ENCODE measurements at places on chromosomes 5 and 9.

DNA sequence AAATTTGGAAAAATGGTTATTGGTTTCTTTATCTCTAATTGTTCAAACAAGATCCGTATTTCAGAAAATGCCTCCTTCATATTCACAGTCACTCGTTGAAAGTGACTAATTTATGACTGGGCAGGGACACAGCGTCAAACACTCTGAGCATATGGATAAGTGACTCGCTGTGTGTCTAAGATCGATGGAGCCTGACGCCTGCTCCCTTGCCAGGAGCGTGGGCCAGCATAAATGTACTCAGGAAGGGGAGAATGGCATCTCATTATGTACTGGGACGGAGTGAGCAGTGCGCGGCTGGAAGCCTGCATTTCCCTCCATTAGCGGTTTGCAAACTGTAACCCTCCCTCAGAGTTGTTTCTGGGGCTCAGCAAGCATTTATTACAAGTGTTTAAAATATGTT is 79.8 kb upstream of the CAST start:
- no peak for DNase-seq
- H3K4me1 ChIP-seq: peaks cover 6% of the 10 kb centered on the region
- no peak overlapping the region for H3K27ac ChIP-seq
- H3K4me3 ChIP-seq: no peak overlapping the region
- no peaks in the 10 kb centered on the region for H3K36me3 ChIP-seq

DNA sequence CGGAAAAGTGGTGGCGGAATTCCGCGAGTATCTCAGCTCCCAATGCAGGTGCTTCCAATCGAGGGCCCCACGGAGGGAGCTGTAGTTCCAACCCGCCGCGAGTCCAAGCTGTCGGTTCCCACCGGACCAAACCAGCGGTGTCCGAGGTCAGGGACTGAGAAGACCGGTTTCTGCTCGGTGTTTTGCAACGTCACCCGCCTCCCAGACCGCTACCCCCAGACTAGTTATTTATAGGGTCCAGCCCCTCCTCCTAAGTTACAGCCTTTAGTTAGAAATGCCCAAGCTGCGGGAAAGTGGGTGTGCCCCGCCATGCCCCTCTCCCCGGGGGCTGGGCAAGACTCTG is 677 bp upstream of the MYORG start:
- H3K27ac ChIP-seq: no peak overlapping the region
- H3K4me3 ChIP-seq: peak overlapping the region; percentile 83
- peaks cover 4% of the 10 kb centered on the region for H3K36me3 ChIP-seq
- H3K27me3 ChIP-seq: peaks cover 4% of the 10 kb centered on the region
- DNase-seq: no peak
- H3K4me1 ChIP-seq: peaks cover 40% of the 10 kb centered on the region

GRCh38 chr5:148968311-148968710 is 94.6 kb downstream of the SH3TC2 start:
- peaks cover 7% of the 10 kb centered on the region for H3K27me3 ChIP-seq
- peaks cover 7% of the 10 kb centered on the region for H3K4me1 ChIP-seq
- no peak overlapping the region for H3K27ac ChIP-seq
- H3K36me3 ChIP-seq: peaks cover 2% of the 10 kb centered on the region
- DNase-seq: no peak
- no peak overlapping the region for H3K4me3 ChIP-seq

DNA sequence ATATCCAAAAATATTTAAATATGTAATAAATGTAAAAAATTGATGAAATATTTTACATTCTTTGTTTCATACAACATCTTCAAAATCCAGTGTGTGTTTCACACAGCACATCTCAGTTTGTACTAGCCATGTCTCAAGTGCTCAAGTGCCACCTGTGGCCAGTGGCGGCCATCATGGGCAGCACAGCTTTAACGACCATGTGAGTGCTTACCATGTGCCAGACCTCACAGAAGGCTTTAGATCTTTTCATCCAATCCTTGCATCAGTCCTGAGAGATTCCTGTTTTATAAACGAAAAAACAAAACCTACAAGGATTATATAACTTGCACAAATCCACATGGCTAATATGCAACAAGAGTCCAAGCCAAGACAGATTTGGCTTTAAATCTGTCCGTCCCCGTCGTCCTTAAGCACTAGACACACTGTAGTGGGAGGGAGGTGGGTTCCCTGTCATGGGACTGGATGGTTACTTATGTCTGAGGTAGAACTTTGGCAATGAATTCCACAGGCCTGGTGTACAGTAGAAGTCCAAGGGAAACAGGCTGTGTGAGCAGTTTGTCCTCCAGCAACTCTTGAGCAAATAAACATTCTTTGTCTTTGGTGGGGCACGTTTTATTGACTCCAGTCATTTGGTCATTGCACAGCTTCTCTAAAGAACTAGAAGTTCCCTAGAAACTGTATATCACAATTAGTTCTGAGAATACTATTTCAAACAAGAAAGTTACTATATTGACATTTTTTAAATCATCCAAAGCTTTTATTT is 25.0 kb upstream of the F2R start:
- peaks cover 66% of the 10 kb centered on the region for H3K36me3 ChIP-seq
- H3K27ac ChIP-seq: peak overlapping the region; percentile 79
- H3K4me3 ChIP-seq: no peak overlapping the region
- no peak for DNase-seq
- no peaks in the 10 kb centered on the region for H3K27me3 ChIP-seq

GRCh38 chr5:152124409-152125041 is 199.9 kb upstream of the GLRA1 start:
- H3K27ac ChIP-seq: no peak overlapping the region
- H3K4me3 ChIP-seq: no peak overlapping the region
- H3K27me3 ChIP-seq: no peaks in the 10 kb centered on the region

- no peak for DNase-seq
- no peak overlapping the region for H3K27ac ChIP-seq
- no peak overlapping the region for H3K4me3 ChIP-seq
- H3K36me3 ChIP-seq: no peaks in the 10 kb centered on the region
These were observed 45.0 kb upstream of the TNFSF15 start for GRCh38 chr9:114850871-114851270.
